ENCODE measurements at places on chromosomes 7 and 10. TPM values are rescaled to one million over a fixed set of nuclear protein-coding genes. Genes with fewer than 3 reads are reported as not detected.

DNA sequence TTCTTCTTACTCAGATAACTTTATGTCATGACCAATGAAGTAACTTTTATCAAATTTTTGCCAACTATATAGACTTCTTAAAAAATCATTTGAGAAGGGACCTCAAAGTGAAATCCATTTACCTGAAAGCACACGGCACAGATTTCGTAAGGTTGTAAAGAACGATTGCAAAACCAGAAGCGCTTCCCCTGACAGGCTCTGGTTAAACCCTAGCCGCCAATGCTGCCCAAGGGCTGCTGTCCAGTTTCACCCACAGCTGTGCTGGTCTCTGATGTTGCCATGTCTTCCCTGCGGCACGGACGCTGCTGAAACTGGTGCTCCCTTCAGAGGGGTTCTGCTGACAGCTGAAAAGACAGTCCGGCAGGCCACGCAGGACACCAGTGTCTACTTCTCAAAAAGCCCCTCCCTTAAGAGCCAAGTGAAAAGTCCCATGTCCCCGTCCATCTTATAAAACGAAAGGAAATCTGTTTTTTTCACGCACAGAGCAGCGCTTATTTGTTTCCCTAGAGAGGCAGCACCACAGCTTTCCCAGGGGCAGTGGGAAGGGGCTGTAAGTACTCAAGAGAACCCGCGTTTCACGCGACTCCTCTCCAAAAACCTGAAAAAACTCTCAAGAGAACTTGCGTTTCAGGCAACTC is 32.5 kb downstream of the GNA12 start:
- no peak overlapping the region for H3K4me3 ChIP-seq
- H3K36me3 ChIP-seq = no peaks in the 10 kb centered on the region
- H3K27me3 ChIP-seq = no peaks in the 10 kb centered on the region

DNA sequence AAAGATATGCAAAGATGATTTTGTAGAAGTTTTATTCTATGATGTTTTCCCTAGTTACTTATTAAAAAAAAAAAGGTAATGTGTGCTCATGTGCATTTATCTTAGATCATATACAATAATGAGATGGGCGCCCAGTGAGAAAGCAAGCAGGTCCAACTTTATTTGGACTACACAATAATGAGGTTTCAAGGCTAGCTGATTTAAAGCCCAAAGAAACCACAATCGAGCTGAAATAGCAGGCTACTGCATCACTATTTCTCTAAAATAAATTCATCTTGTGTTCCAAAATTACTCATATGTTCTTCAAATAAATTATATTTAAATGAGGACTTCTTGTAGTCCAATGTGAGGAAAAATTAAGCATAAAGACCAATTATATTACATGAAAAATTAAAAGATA is 110.1 kb downstream of the JMJD1C start:
- H3K4me1 ChIP-seq = no peaks in the 10 kb centered on the region
- no peaks in the 10 kb centered on the region for H3K36me3 ChIP-seq
- H3K27me3 ChIP-seq = no peaks in the 10 kb centered on the region
- no peak overlapping the region for H3K27ac ChIP-seq

DNA sequence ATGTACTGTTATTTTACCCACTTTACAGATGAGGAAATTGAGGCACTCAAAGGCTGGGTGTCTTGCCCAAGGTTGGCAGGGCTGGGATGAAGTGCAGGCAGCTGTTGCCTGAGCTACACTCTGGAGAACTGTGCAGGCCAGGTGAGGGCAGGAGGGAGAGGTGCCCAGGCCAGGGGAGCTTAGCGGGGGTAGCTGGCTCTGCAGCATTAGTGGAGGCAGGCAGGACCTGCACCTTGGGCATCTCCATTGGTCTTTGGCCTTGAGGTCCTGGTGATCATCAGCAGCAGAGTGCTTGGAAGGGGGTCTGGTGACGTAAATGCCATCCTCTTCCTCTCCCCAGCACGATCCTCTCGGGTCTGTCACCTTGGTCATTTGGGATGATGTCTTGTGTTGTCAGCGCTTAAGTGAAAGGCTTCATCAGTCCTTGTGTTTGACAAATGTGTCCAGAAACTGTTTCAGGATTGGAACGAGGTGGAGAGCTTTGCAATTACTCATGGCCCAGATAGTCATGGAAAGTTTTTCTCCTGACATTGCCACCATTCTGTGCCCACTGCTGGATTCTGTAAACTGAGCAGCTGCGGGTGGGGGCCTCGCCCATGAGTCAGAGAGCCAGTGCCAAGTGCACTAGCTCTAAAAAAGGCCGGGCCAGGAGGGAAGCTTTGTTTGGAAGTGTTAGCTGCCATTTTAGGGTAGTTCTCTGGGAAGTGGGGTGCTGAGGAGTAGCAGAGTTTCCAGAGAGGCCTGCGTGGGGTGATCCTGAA is 47.6 kb downstream of the TSPAN15 start:
- H3K4me3 ChIP-seq = no peak overlapping the region
- no peak overlapping the region for H3K27ac ChIP-seq
- no peaks in the 10 kb centered on the region for H3K36me3 ChIP-seq
- H3K4me1 ChIP-seq = no peaks in the 10 kb centered on the region
- H3K27me3 ChIP-seq = no peaks in the 10 kb centered on the region

GRCh38 chr7:80450621-80451308 is 61.1 kb downstream of the GNAT3 start:
- H3K27ac ChIP-seq = no peak overlapping the region
- no peak for DNase-seq
- no peaks in the 10 kb centered on the region for H3K36me3 ChIP-seq
- no peaks in the 10 kb centered on the region for H3K4me1 ChIP-seq
- no peaks in the 10 kb centered on the region for H3K27me3 ChIP-seq
- H3K4me3 ChIP-seq = no peak overlapping the region

- H3K27me3 ChIP-seq = no peaks in the 10 kb centered on the region
- H3K36me3 ChIP-seq = no peaks in the 10 kb centered on the region
- no peak overlapping the region for H3K27ac ChIP-seq
- DNase-seq = no peak
- H3K4me1 ChIP-seq = no peaks in the 10 kb centered on the region
These were observed 24.3 kb upstream of the GPR146 start for GRCh38 chr7:1019789-1020610.

Gene SLC26A5
- total RNA-seq = 0.77 TPM

DNA sequence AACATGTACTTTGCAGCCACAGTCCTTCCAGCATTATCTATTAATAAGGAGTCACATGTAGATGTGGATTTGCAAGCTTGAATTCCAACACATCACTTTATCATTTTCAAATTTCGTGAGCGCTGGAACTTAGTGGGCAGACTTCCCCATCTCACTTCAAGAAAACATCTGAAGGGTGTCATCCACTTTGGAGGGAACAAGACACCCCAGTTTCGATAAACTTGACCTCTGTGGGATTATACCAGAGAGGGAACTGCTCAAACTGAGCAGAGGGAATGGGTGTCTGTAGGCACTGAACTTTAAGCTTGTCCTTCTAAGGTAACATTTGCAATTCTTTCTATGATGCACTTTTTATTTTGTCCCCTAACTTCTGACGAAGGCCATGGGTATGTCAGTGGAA is 27.5 kb downstream of the ADRB1 start:
- DNase-seq = no peak
- no peaks in the 10 kb centered on the region for H3K4me1 ChIP-seq
- no peaks in the 10 kb centered on the region for H3K27me3 ChIP-seq

Gene GLI3
- 23.4 TPM for total RNA-seq

DNA sequence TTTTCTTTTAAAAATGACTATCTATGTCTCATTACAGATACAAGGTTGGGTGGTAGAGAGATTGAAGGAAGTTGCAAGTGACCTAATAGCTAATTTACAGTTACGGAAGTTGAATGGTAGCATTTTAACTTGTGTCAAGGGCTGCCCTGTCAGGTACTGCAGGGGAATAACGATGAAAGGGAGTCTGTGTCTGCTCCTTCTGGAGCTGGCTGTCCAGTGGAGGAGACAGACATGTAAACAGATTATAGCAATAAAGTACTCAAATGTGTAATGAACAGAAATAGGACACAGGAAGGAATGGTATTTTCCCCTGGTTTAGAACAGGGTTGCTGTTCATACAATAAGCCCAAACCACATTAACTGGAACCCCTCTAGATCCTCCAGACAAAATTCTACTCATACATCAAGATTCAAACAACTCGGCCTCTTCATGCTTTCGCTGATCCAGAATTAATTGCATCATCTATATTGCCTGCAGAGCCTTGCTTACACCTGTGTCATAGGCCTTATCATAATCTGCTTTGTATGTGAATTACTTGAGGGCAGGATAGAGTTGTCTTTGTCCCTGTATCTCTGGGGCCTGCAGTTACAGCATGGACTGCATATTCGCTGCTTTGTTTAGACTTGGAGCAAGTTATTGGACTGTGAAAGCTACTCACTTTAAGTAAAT is 42.8 kb downstream of the AUTS2 start:
- no peaks in the 10 kb centered on the region for H3K36me3 ChIP-seq
- H3K27me3 ChIP-seq = no peaks in the 10 kb centered on the region
- no peak overlapping the region for H3K27ac ChIP-seq
- H3K4me3 ChIP-seq = no peak overlapping the region

Gene CPN1
- not detected for total RNA-seq

DNA sequence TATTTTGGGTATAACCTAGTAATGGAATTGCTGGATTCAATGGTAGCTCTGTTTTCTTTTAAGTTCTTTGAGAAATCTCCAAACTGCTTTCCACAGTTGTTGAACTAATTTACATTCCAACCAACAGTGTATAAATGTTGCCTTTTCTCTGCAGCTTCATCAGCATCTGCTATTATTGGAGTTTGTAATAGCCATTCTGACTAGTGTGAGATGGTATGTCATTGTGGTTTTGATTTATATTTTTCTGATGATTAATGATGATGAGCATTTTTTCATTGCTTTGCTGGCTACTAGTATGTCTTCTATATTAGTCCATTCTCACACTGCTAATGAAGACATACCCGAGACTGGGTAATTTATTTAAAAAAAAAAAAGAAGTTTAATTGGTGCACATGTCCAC is 248.6 kb upstream of the MAGI2 start:
- DNase-seq = no peak
- H3K27me3 ChIP-seq = no peaks in the 10 kb centered on the region
- no peak overlapping the region for H3K27ac ChIP-seq
- no peaks in the 10 kb centered on the region for H3K4me1 ChIP-seq

GRCh38 chr10:34864149-34865067 is 49.3 kb upstream of the PARD3 start:
- H3K36me3 ChIP-seq = no peaks in the 10 kb centered on the region
- H3K27ac ChIP-seq = no peak overlapping the region
- no peak for DNase-seq
- no peaks in the 10 kb centered on the region for H3K27me3 ChIP-seq
- no peak overlapping the region for H3K4me3 ChIP-seq

Gene ECHS1
- total RNA-seq = 44.5 TPM

DNA sequence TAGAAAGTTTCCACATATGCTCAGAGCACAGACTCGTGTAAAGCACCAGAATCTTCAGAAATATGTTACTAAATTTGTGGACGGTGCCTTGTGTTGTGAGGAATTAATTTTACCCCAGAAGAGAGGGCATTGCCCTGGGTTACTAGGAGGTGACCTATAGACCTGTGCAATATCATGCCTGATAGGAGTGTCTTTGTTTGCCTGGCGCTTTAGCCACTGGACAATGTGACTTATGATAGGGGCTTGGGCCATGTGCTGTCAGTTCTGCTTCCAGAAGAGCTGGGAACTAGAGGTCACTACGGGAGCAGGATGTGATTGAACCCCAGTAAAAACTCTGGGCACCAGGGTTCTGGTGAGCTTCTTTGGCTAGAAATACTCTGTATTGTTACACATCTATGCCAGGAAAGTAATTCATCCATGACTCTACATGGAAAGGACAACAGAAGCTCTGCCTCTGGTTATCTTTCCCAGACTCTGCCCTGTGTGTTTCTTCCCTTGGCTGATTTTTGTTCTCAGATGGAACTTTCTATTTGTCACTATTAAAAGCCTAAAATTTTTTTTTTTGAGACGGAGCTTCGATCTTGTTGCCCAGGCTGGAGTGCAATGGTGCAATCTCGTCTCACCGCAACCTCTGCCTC is 75.5 kb downstream of the SIRT1 start:
- H3K36me3 ChIP-seq = peaks cover 6% of the 10 kb centered on the region
- no peaks in the 10 kb centered on the region for H3K4me1 ChIP-seq
- no peaks in the 10 kb centered on the region for H3K27me3 ChIP-seq

Gene STAM
- total RNA-seq = 25.4 TPM

DNA sequence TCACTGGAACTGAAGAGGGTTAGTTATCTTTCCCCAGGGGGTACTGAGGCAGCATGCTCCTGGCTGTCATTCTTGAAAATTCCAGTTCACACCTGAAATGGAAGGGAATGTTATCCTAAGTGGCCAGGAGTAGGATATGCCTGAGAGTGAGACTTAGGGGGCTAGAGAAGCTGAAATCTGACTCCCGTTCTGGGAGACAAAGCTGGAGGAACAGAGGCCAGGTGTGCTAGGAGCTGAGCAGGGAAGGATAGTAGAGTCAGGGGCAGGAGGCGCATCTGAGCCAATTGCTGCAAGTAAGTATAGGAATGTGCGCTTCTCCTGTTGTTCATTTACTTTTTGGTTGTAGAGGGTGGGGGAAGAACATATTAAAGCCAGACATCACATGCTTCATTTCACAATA is 58.1 kb upstream of the KIAA1217 start:
- H3K27ac ChIP-seq = no peak overlapping the region
- H3K4me1 ChIP-seq = peaks cover 6% of the 10 kb centered on the region
- no peaks in the 10 kb centered on the region for H3K27me3 ChIP-seq
- H3K4me3 ChIP-seq = no peak overlapping the region
- no peaks in the 10 kb centered on the region for H3K36me3 ChIP-seq

Gene ARL3
- 12.2 TPM for total RNA-seq

DNA sequence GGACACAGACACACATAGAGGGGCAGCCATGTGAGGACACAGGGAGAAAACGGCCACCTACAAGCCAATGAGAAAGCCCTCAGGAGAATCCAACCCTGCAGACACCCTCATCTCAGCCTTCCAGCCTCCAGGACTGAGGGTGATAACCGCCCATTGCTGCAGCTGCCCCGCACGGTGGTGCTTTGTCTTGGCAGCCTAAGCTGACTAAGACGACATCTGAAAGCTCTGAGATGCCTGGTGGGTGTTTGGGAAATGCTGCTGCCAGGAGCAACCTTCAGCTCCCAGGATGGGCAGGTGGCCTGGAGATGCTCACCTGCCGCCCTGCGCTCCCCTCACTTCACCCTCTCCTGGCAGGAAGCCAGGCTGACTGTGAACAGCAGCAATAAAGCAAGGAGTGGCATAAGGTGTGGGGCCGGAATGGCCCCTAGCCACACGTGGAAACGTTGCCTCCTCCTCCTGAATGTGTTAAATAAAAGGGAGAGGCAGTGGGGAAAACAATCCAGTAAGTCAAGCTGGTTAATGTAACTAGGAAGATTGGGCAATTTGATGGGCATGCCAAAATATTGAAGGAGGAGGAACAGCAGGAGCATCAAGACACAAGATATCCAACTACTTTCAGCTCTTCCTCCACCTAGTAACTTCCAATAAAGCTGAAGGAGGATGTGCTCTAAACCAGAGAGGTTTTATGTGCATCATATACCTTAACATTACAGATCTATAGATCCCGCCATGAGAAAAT is 121.5 kb downstream of the TNS3 start:
- H3K4me3 ChIP-seq = no peak overlapping the region
- DNase-seq = peak; percentile 61
- peaks cover 16% of the 10 kb centered on the region for H3K4me1 ChIP-seq
- H3K27ac ChIP-seq = peak overlapping the region; percentile 76
- H3K36me3 ChIP-seq = no peaks in the 10 kb centered on the region

Gene C1QL3
- not detected for total RNA-seq

GRCh38 chr7:22576612-22577469 is 76.9 kb upstream of the STEAP1B start:
- DNase-seq = no peak
- H3K4me3 ChIP-seq = no peak overlapping the region
- peaks cover 5% of the 10 kb centered on the region for H3K4me1 ChIP-seq
- H3K27me3 ChIP-seq = no peaks in the 10 kb centered on the region
- no peaks in the 10 kb centered on the region for H3K36me3 ChIP-seq
- H3K27ac ChIP-seq = peak overlapping the region; percentile 41

GRCh38 chr7:75756991-75757676 is 14.9 kb downstream of the CCL26 start:
- H3K4me3 ChIP-seq = no peak overlapping the region
- H3K27ac ChIP-seq = no peak overlapping the region
- no peaks in the 10 kb centered on the region for H3K27me3 ChIP-seq
- peaks cover 3% of the 10 kb centered on the region for H3K4me1 ChIP-seq
- no peaks in the 10 kb centered on the region for H3K36me3 ChIP-seq
- peak; percentile 42 for DNase-seq

Measured in lung (tissue), 17 donors.